ENCODE measurements at places on chromosomes 11 and 22.

- DNase-seq: no peak
These were observed 31.2 kb upstream of the PRAME start for GRCh38 chr22:22590136-22590891.

- DNase-seq: no peak
These were observed 19.7 kb upstream of the IFT27 start for GRCh38 chr22:36795633-36796032.

DNA sequence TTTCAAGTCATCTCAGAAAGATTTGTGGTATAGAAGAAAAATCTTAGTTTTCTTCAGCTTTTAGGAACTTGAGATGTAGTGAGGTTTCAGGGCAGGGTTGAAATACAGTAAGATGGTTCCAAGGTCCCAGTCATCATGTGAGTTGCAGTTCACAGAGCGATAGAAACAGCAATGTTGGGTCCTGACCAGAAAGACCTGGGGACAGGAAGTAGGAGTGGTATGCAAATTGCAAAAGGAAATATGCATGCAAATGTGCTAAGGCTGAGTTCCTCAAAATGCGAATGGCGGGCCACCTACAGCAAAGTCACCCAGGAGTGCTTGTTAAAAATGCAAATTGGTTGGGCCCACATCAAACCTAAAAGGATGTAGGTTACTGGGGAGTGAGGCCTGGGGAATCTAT, 1032.7 kb upstream of the TENM4 start:
- DNase-seq: no peak

DNA sequence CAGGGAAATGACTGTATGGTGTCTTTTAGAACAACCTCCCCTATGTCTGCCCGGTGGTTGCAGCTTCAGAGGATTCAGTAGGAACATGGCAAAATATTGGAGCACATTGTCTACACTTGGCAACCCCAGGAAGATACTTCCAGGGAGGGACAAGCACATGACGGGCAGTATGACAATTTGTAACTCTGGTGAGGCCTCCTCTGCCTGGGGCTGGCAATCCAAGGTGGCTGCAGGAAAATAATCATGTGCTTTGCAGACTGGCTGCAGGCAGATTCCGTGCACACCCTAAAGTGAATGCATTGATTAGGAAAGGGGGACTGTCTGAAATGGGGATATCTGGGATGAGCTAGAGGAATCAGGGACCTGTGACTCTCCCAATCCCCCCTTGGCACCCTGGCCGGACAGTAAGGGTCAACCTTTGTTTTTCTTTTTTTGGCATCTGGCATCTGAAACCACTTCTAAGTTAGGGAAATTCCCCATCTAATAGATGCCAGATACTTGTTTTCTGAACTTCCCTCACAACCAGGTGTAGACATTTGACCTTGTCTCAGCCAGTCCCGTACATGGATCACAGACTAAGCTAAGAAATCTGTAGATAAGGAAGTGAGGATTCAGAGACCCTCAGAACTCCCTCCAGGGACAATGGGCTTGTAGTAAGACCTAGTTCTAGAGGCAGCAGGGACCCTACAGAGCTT, 10.5 kb upstream of the PHOX2A start:
- no peak for DNase-seq

GRCh38 chr22:33192156-33192555, 134.0 kb upstream of the SYN3 start:
- DNase-seq: no peak

DNA sequence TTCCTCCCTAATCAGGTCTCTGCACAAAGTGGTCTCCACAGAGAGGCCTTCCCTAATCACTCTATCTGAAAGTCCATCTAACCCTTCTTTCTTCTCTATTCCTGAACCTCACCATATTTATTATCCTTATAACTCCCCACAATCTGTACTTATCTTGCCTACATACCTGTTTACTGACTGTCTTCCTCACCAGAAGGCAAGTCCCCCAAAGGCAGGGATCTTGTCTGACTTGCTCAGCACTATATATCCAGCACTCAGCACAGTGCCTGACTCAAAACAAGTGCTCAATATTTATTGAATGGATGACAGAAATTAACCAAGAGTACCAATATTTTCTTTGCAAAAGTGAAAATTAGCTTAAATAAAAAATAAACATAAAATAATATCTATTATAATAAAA, 5.5 kb downstream of the DCUN1D5 start:
- no peak for DNase-seq

DNA sequence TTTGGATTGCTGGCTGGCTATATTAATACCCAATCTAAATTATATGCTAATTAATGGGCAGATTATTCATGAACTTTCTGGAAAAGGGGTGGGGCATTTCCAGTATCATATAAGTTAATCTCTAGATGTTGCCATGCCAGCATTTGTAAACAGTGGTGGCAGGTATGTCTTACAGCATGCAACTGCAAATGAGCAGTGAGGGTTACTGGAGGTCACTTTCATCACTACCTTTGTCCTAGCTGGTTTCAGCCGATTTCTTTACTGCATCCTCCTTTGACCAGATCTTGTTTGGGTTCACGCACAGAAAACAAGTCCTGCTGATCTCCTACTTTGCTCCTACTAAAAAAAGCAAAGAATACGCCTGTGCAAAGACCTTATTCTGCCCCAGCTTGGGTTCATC, 89.1 kb upstream of the USP47 start:
- no peak for DNase-seq

DNA sequence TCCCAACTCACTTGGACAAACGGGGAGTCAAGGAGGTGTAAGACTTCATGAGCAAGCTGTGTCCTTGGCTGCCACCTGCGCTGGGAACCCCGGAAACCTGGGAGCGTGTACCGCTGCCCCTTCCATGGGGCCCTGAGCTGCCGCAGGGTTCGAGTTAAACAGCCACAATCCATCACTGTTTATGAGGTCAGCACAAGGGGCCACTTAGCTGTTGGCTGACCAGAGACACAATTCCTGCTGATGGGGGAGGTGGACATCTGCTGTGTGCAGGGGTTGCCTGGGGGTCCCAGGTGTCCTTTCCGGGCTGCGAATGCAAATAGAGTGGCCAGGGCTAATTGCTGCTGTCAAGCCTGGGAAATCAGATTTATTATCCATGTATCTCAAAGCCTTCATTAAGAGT, 549.3 kb downstream of the BRD1 start:
- DNase-seq: no peak

GRCh38 chr11:89516496-89516895, 25.3 kb upstream of the NOX4 start:
- DNase-seq: no peak

GRCh38 chr11:88404932-88405710, 67.6 kb upstream of the CTSC start:
- no peak for DNase-seq

DNA sequence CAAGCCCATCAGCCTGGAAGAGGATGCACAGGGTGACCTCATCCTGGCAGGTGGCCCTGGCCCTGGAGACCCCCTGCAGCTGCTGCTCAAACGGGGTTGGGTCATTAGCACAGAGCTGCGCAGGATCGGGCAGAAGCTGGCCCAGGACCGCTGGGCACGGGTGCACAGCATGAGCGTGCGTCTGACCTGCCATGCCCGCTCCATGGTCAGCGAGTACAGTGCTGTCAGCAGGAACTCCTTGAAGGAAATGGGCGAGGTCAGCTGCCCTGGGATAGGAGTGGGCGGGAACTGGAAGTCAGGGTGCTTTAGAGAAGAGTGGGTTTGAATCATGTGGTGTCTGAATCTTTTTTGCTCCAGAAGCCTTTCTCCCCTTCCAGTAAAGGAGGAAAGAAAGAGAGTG, 61.1 kb downstream of the INSC start:
- DNase-seq: no peak

GRCh38 chr11:133525976-133526375, 6.3 kb downstream of the OPCML start:
- no peak for DNase-seq

DNA sequence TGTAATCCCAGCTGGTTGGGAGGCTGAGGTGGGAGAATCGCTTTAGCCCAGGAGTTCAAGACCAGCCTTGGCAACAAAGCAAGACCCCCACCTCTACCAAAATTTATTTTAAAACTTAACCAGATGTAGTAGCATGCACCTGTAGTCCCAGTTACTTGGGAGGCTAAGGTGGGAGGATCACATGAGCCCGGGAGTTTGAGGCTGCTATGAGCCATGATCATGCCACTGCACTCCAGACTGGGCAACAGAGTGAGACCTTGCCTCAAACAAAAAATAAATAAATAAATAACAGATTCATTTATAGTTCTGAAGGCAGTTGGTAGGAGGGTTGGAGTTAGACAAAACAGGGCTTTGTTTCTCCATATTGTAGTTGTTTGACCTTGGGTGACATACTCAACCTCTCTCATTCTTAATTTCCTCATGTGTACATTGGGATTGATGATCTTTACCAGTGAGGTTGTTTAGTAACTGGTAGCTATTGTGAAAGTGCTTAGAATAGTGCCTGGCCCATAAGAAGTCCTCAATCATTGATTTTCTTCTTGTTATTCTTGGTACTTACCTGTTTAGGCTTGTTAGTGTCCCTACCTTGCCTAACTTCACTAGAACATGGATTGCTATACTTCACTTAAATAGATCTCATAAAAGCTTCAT, 79.1 kb downstream of the EMSY start:
- DNase-seq: no peak

- DNase-seq: peak; percentile 2
These were observed 7.1 kb upstream of the KCNJ11 start for GRCh38 chr11:17395554-17395961.

DNA sequence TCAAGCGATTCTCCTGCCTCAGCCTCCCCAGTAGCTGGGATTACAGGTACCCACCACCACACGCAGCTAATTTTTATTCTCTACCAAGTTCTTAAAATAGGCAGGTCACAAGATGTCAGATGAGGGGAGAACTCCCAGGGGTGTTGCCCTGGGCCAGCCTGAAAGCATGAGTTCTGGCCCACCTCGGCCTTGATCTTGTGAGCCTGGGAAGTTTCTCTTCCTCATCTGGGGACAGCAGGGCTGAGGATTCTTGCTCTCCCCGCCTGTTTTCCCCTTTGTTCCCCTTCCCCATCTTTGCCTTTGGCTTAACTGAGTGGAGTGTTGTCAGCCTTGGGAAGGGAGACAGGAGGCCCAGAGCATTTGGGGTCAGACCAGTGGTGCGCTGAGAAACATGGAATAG, 3.5 kb downstream of the PDXP start:
- DNase-seq: no peak

- DNase-seq: no peak
These were observed 20.8 kb downstream of the KRTAP5-6 start for GRCh38 chr11:1717745-1718144.

- peak; percentile 41 for DNase-seq
These were observed 68.3 kb upstream of the TSPAN18 start for GRCh38 chr11:44658506-44658850.

- DNase-seq: no peak
These were observed 1.3 kb upstream of the SBF2 start for GRCh38 chr11:10295064-10295901.

GRCh38 chr22:48596111-48596850, 1231.4 kb downstream of the BRD1 start:
- DNase-seq: no peak

DNA sequence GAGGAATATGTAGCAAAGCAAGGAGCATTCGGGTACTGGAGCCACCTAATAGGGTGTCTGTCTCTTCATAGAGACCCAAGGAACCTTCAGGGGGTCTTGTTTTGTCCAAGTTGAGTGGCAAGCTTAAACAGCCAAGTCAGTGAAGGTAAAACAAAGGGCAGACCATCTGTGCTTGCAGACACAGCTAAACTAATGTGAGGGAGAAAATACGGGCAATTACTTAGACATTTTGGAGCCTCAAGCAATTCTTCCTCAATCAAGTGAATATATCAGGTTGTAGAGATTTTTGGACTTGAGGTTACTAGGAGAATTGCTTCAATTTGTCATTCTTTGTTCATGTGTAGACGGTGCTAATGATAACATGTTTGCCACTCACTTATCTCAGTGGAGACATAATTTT, 148.2 kb upstream of the ARHGAP20 start:
- DNase-seq: no peak

GRCh38 chr22:43953988-43954785, 1.1 kb upstream of the SAMM50 start:
- DNase-seq: no peak

DNA sequence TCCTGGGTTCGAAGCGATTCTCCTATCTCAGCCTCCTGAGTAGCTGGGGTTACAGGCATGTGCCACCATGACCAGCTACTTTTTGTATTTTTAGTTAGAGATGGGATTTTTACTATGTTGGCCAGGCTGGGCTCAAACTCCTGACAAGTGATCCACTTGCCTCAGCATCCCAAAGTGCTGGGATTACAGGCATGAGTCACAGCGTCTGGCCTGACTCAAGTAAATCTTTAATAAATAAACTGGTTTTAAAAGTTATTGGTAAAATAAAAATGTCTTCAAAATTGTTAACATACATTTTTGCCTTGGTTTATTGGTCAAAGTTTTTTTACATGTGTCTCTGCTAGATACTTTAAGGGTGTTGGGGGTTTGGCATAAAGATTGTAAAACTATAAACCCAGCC, 7.3 kb upstream of the PES1 start:
- DNase-seq: no peak

- peak; percentile 79 for DNase-seq
These were observed 10.4 kb downstream of the SPATA19 start for GRCh38 chr11:133834682-133835592.

- DNase-seq: peak; percentile 35
These were observed 1.8 kb upstream of the DUSP8 start for GRCh38 chr11:1573903-1574237.

DNA sequence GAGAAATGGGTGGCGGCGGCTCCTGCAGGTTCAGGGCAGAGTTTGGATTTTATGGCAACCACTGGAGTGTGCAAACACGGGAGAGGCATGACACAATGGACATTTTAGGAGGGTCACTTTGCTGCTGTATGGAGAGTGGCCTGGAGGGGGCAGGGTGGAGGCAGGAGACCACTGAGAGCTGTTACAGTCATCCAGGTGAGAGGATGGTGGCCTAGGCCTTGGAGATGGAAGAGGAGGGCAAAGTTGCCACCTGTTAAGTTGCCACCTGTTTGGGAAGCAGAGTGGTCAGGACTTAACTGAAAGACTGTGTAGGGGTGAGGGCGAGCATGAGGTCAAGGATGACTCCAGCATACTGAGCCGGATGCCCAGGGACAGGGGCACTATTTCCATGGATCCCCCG, 2.3 kb upstream of the RAD9A start:
- peak; percentile 68 for DNase-seq

GRCh38 chr11:22044126-22044525, 148.8 kb upstream of the ANO5 start:
- no peak for DNase-seq

GRCh38 chr11:65891219-65892136, 1.0 kb downstream of the CCDC85B start:
- peak; percentile 58 for DNase-seq

Data from GM13977 (cell line).